ENCODE measurements at places on chromosomes 6 and 20.

DNA sequence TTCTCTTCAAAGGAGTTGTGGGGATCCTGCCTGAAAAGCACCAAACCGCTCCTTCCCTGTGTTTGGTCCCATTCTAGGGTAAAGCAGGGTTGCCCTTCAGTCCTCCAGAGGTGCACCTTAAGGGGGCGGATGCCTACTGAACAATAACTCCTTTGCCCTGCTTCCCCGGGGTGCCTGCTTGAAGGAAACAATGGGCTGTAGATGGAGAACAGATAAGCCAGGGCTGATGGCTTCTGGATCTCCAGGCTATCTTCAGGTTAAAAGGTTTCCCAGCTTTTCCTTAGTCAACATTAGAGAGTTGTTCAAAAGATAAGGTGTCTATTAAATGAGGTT, 5.4 kb upstream of the PRDM1 start:
- DNase-seq, result no peak

DNA sequence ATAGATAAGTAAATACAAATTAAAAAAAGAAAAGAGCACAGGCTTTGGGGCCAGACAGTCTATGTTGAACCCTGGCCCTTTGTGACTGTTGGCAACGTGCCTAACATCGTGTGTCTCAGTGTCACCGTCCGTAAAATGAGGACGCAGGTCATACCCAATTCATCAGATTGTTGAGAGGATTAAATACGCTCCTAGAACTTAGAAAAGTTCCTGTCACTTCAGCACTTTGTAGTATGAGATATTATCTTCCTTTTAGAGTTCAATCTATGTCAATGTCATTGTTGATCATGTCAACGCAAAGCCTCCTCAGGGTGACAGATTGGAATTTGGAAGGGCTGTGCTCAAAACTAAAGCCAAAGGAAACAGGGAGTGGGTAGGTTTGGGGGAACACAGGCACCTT, 21.7 kb downstream of the SERPINB1 start:
- DNase-seq, result no peak

- DNase-seq, result no peak
These were observed 260.9 kb downstream of the TAF4 start for GRCh38 chr20:61804752-61805295.

DNA sequence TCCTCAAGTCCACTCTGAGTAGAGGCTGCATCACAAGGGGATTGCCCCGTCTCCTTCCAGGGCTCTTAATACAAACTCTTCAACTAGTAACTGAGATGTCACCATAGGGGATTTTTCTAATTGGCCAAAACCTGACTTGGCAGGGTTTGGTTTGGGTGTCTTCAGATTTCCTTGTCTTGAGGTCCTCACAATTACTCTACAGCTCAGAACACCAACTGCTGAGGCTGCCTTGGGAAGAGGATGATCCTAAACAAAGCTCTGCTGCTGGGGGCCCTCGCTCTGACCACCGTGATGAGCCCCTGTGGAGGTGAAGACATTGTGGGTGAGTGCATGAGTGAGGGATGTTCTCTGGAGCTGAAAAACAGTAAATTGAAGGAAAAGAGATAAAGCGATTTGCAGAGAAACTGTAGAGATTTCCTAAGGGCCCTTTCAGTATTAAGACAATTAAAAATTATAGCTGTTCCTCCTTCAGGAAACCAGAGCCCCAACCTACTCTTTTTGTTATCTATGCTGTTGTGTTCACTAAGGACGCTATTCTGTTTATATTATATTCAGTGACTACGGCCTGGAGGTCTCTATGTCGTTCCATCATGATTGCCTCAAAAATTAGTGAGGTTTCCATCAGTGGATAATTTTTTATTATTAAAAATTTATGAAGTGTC, at the start of gene HLA-DQA1:
Gene HLA-DQA1 (plus strand): TSS at position 188 of the 662 bp plus-strand sequence. CDS start 53 bp downstream, at position 241.
- no peak for DNase-seq

GRCh38 chr6:15464211-15464725, 198.6 kb downstream of the DTNBP1 start:
- peak; percentile 29 for DNase-seq
